Activated T-helper 2 cell treated with anti-CD3 and anti-CD28 coated beads, Interferon-gamma antibody, Interleukin-2, Interleukin-4, amounts not matched to agents 10 μg/mL and 5 μg/mL and 100 μg/mL, durations not matched to agents 14 hours and 24 hours and 36 hours (primary cell): ENCODE measurements at places on chromosomes 12 and 14. TPM values are rescaled to one million over a fixed set of nuclear protein-coding genes. Genes with fewer than 3 reads are reported as not detected.
A peak's percentile ranks its signal among the peaks of the same experiment; 100 is the strongest.

DNA sequence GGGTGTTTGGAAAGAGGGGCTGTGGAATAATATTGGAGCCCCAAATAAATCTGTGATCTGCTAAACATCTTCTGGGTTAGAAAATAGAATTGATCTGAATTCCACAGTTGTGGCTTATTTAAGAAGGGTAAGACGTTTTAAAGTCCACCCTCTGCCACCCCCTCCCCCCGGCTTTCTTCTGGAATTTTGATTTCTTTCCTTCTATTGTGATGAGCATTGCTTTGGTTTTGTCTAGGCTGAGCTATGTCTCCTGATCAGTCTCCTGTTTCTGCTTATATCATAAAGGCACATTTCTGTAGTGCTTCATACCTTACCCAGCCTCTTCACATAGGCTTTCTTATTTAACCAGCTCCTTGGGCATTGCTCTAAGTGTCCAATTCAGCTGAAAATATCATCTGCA, 77.3 kb upstream of the SLC38A2 start:
- no peaks in the 10 kb centered on the region for H3K27me3 ChIP-seq
- no peak for DNase-seq

GRCh38 chr12:94100211-94100627, 48.2 kb upstream of the PLXNC1 start:
- no peaks in the 10 kb centered on the region for H3K36me3 ChIP-seq
- H3K4me1 ChIP-seq: peaks cover 35% of the 10 kb centered on the region
- H3K4me3 ChIP-seq: peak overlapping the region; percentile 27
- peak overlapping the region; percentile 61 for H3K27ac ChIP-seq

DNA sequence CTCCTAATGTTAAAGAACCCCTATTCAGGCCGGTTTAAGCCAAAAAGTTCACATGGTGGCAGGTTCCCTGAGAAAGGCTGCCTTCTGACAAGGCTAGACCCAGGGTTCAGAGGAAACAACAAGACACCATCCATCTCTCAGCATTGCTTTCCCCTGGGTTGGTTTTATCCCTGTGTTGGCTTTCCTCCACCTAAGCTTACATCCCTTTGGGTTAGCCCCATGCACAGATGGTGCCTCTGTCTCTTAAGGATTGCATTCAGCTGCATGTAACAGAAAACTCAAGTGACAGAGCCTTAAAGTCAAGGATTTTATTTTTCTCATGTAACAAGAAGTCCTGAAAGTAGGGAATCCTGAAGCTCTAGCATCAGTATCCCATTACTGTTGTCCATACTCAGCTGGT, 42.8 kb upstream of the RIN3 start:
- H3K4me1 ChIP-seq: peaks cover 1% of the 10 kb centered on the region

DNA sequence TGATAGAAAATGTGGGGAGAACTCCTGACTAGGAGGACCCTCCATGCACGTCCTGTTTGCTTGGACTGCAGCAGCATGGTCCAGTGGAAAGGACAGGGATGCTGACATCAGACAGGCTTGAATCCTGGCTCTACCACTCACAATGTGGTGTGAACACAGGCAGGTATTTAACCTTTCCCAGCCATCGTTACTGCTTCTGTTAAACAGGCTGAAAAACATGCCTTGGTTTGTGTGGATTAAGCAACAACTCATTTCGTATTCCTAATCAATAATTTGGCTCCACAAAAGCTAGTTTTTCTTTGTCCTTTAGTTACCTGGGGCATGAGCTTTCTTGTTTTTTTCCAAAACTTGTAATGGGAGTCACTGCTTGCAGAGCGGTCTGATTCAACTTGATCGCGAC, 41.0 kb downstream of the APPL2 start:
- no peak overlapping the region for H3K27ac ChIP-seq
- DNase-seq: no peak
- H3K36me3 ChIP-seq: peaks cover 52% of the 10 kb centered on the region

- no peaks in the 10 kb centered on the region for H3K27me3 ChIP-seq
- no peak overlapping the region for H3K27ac ChIP-seq
- no peaks in the 10 kb centered on the region for H3K36me3 ChIP-seq
Observed at GRCh38 chr12:25186788-25187402, 8.1 kb downstream of the DNAI7 start.

DNA sequence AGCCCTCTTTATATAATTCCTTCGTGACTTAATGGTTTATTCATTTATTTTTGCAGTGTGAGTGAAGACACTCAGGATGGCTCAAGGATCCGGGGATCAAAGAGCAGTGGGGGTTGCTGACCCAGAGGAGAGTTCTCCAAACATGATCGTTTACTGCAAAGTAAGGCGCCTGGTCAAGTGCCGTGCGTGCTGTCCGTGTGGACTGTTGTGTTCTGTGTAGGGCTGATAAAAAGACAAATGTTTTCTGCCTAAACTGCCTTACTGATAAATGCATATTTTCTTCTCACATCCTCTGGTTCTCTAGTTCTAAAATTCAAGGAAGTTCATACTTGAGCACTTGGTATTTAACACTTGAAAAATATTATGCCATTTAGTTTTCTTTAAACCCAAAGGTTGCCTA, 32.5 kb downstream of the RGS6 start:
- DNase-seq: no peak
- no peak overlapping the region for H3K27ac ChIP-seq
- H3K27me3 ChIP-seq: peaks cover 11% of the 10 kb centered on the region
- H3K4me3 ChIP-seq: no peak overlapping the region

GRCh38 chr12:111256629-111257434, 112.1 kb downstream of the PHETA1 start:
- peaks cover 2% of the 10 kb centered on the region for H3K27me3 ChIP-seq
- H3K4me1 ChIP-seq: no peaks in the 10 kb centered on the region
- no peak overlapping the region for H3K4me3 ChIP-seq
- no peaks in the 10 kb centered on the region for H3K36me3 ChIP-seq
- no peak for DNase-seq

CLEC9A gene
- not detected in 2 replicates for total RNA-seq

VRTN gene
- total RNA-seq: not detected in 2 replicates

- H3K27ac ChIP-seq: no peak overlapping the region
- H3K36me3 ChIP-seq: no peaks in the 10 kb centered on the region
- no peaks in the 10 kb centered on the region for H3K4me1 ChIP-seq
- DNase-seq: no peak
Observed at GRCh38 chr14:29759521-29760340, 167.9 kb downstream of the PRKD1 start.

GRCh38 chr12:118311666-118312065, 61.0 kb downstream of the TAOK3 start:
- H3K4me1 ChIP-seq: peaks cover 36% of the 10 kb centered on the region
- DNase-seq: no peak
- no peak overlapping the region for H3K27ac ChIP-seq
- H3K27me3 ChIP-seq: no peaks in the 10 kb centered on the region
- H3K4me3 ChIP-seq: no peak overlapping the region

DNA sequence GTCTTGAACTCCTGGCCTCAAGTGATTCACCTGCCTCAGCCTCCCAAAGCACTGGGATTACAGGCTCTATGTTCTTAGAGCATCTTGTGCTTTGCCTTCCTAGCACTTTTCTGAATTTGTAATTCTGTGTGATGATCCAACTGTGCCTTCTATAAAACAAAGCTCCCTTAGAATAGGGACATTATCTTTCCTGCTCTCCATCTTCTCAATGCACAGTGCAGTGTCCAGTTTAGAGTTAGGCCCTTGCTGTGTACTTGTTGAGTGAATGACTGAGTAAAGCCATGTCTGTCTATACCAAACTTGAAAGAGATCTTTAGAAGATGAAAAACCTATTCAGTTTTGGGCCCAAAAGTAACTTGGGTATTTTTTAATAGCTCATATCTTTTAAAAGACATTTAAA, 5.2 kb downstream of the WDR20 start:
- no peak for DNase-seq
- H3K36me3 ChIP-seq: peaks cover 21% of the 10 kb centered on the region
- H3K4me1 ChIP-seq: peaks cover 15% of the 10 kb centered on the region
- no peak overlapping the region for H3K4me3 ChIP-seq
- no peaks in the 10 kb centered on the region for H3K27me3 ChIP-seq

DNA sequence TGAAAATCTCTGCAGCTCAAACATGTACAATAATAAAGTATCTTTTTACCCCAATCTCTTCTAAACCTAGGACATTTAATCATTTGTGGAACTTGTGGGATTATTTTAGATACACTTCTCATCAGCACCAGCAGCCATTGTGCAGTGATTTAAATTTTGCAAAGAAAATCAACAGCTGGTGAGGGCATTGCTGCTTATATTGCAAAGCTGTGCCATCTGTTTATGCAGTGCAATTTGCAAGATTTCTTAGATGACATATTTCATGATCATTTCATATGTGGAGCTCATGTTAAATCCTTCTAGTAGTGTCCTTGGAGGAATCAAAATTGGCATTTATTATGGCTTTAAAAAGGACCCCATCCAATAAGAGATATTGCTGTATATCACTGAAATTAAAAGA, 320.7 kb downstream of the BTG1 start:
- no peak overlapping the region for H3K4me3 ChIP-seq

P2RX2 gene
- total RNA-seq: not detected in 2 replicates

DNA sequence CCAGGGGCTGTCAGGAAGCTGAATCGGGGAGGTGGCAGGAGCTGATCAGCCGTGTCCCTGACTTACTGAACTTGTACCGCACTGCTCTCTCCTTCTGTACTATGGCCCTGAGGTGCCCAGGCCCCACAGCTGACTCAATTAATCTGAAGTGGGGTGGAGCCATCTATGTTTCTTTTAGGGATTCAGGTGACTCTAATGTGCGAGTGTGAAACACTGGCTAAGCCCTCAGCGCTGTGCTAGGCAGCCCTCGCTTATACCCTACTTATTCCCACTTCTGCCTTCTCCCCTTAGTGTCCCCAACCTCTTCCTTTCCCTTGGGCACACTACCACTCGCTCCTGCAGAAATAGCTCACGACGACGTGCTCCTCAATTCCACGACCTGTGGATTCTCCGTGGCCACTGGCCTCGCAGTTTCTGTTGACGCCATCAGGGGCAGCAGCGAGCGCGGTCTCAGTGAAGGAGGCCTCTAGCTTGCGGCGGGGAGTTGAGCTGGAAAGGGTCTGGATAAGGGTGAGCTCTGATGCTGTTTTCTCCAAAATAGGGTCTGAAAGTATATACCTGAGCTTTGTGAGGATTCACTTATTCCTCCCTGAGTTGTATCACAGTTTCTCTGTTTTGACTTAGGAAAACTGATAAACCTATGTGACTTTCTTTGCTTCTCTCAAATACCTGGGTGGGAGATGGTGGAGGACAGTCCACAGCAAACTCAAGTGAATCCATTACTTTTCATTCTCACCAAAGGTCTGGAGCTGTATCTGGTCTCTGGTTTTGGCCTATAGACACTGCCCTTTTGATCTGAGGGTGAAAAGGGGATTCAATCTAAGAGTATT, 167.6 kb downstream of the SLC41A2 start:
- H3K27me3 ChIP-seq: peaks cover 11% of the 10 kb centered on the region
- peak overlapping the region; percentile 16 for H3K4me3 ChIP-seq
- peaks cover 2% of the 10 kb centered on the region for H3K4me1 ChIP-seq
- H3K36me3 ChIP-seq: no peaks in the 10 kb centered on the region
- H3K27ac ChIP-seq: no peak overlapping the region

GRCh38 chr12:119869720-119870119, 7.4 kb downstream of the CIT start:
- H3K4me3 ChIP-seq: no peak overlapping the region
- H3K36me3 ChIP-seq: peaks cover 63% of the 10 kb centered on the region
- H3K27ac ChIP-seq: no peak overlapping the region
- DNase-seq: no peak

DNA sequence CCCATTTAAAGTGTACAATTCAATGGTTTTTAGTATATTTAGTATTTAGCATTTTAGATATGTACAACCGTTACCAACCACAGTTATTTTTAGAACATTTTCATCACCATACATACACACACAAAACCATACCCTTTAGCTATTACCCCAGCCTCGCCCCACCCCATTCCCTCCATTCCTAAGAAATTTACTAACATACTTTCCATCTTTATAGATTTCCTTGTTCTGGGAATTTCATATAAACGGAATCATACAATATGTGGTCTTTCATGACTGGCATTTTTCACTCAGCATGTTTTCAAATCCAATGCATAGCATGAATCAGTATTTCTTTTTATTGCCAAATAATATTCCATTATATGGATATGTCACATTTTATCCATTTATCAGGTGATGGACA, 101.5 kb downstream of the TAOK3 start:
- H3K27me3 ChIP-seq: no peaks in the 10 kb centered on the region
- H3K4me1 ChIP-seq: peaks cover 8% of the 10 kb centered on the region
- H3K36me3 ChIP-seq: no peaks in the 10 kb centered on the region
- no peak for DNase-seq

DNA sequence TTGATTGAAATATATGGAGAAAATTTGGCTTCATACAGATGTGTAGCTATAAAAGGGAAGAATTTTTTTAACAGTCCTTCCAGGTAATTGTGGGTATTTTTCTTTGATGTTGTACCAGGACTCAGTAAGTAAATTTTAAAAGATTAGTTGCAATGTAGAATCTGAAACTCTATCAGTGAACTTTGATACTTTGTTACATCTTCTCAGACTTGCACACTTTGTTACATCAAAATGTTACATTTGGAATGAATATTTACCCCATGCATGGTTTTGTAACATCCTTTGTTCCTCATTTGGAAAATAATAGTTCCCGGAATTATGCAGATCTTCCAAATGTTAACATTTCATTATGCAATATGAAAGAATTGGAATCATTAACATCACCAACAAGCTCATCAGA, 13.8 kb downstream of the MTHFD1 start:
- H3K4me3 ChIP-seq: no peak overlapping the region
- no peak for DNase-seq
- peaks cover 27% of the 10 kb centered on the region for H3K4me1 ChIP-seq
- no peak overlapping the region for H3K27ac ChIP-seq
